ENCODE measurements at places on chromosomes 3 and 15. TPM values are rescaled to one million over a fixed set of nuclear protein-coding genes. Genes with fewer than 3 reads are reported as not detected.

The GOLGA8S gene
- 2.3 TPM for total RNA-seq

DNA sequence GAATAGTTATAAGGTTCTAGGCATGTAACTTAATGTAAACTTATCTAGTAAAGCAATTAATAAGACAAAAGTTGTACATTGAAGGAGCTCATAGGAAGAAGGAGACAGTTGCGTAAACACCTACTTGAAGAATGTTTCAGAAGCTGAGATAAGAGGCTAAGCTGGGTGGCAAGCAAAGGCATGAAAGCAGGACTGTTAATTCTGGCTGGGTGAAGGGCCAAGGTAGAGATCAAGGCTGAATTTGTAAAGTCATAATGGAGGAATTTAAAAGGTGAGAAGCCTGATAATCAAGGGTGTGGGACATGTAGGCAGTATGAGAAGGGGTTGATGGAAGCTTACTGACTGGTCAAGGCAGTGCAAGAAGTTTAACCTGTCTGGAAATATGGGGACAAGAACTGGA, 80.4 kb upstream of the TGFBR2 start:
- H3K27me3 ChIP-seq = no peaks in the 10 kb centered on the region
- no peak overlapping the region for H3K27ac ChIP-seq
- H3K36me3 ChIP-seq = no peaks in the 10 kb centered on the region
- no peaks in the 10 kb centered on the region for H3K4me1 ChIP-seq

- H3K4me3 ChIP-seq = no peak overlapping the region
- H3K27me3 ChIP-seq = no peaks in the 10 kb centered on the region
- DNase-seq = no peak
- peaks cover 52% of the 10 kb centered on the region for H3K36me3 ChIP-seq
Observed at GRCh38 chr15:52652984-52653383, 26.2 kb downstream of the ATOSA start.

The INSYN1 gene
- total RNA-seq = not detected

GRCh38 chr15:50996641-50997040, 88.2 kb downstream of the AP4E1 start:
- H3K27ac ChIP-seq = no peak overlapping the region
- H3K4me1 ChIP-seq = no peaks in the 10 kb centered on the region
- H3K36me3 ChIP-seq = peaks cover 42% of the 10 kb centered on the region
- DNase-seq = no peak
- H3K27me3 ChIP-seq = no peaks in the 10 kb centered on the region

DNA sequence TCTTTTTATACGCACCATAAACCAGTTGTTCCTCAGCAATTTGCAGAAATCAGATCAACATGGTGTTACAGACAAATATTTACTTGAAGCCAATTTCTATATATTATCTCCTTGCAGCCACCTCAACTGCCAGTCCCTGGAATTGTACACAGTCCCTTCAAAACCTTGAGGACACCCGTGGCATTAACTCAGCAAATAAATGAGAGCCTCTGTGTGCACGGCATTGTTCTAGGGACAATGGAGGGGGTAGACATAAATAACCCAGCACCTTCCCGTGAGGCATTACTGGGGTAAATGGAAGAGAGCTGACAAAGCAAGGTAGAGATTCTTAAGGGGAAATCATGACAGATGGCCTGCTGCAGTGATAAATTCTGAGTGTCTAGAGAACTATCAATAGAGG, 12.5 kb downstream of the TM2D3 start:
- no peaks in the 10 kb centered on the region for H3K4me1 ChIP-seq
- no peaks in the 10 kb centered on the region for H3K27me3 ChIP-seq
- no peak for DNase-seq
- no peak overlapping the region for H3K4me3 ChIP-seq
- peaks cover 41% of the 10 kb centered on the region for H3K36me3 ChIP-seq
- H3K27ac ChIP-seq = no peak overlapping the region

DNA sequence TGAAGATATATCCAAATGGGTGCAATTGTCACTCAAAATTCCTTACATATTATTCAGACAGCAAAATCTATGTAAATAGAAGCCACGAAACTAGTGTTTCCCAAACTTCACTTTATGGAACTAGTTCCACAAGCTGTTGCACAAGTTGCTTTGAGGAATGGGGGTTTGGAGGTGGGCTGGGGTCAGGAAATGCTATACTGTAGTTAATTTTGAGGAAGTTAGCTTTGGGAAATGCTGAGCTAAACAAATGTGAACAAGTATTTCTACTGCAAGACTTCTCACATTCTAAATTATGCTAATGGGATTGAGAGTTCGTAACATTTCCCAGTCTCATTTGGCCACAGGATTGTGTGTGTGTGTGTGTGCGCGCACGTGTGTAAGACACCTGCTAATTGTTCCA, 28.7 kb upstream of the SAMMSON start:
- H3K4me3 ChIP-seq = no peak overlapping the region
- no peaks in the 10 kb centered on the region for H3K27me3 ChIP-seq
- no peaks in the 10 kb centered on the region for H3K4me1 ChIP-seq
- H3K27ac ChIP-seq = no peak overlapping the region
- no peaks in the 10 kb centered on the region for H3K36me3 ChIP-seq

The SLC15A2 gene
- total RNA-seq = 4.4 TPM

The GREM1 gene
- not detected for total RNA-seq

DNA sequence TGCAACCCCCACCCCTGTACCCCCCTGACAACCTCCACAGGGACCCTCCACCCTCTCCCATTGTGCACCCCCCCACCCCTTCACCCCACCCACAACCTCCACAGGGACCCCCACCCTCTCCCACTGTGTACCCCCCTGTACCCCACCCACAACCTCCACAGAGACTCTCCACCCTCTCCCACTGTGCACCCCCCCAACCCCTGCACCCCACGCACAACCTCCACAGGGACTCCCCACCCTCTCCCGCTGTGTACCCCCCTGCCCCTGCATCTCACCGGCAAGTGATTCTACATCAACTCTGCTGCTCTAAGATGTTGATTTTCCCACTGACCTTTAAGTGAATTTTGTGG, 51.5 kb upstream of the RPL32 start:
- DNase-seq = no peak
- peaks cover 8% of the 10 kb centered on the region for H3K4me1 ChIP-seq
- no peak overlapping the region for H3K27ac ChIP-seq
- H3K27me3 ChIP-seq = peaks cover 3% of the 10 kb centered on the region

- no peaks in the 10 kb centered on the region for H3K27me3 ChIP-seq
- peaks cover 14% of the 10 kb centered on the region for H3K4me1 ChIP-seq
- DNase-seq = no peak
- H3K36me3 ChIP-seq = no peaks in the 10 kb centered on the region
- H3K27ac ChIP-seq = no peak overlapping the region
- H3K4me3 ChIP-seq = no peak overlapping the region
Observed at GRCh38 chr3:38154033-38154494, 11.3 kb upstream of the OXSR1 start.

DNA sequence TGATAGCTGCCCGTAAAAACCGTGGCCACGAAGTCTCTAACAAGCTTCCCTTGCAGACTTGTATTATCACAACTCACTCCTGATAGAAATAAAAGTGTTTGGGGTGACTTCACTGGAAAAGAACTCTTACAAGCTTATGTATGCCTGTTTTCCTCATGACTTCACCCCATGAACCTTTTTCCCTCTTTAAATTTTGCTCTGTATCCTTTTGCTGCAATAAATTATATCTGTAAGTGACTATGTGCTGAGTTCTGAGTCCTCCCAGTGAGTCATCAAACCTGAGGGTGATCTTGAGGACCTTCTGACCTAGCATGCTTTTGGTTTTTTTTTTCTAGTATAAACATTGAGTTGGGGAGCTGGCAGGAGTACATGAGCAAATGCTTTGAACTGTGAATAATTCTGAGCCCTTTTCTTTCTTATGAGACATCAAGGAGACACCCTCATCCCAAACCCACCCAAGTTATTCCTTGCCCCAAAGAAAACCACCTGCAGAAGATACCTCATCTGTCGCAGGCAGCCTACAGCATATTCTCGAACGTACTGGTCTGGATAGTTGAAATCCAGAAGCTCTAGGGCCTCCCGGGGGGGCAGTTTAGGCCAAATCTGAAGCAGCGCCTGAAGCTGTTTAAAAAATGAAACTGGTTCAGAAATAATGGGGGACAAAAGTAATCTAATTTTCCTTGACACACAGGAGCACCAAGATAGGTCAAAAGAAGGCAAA, 85.9 kb downstream of the FAIM start:
- no peak for DNase-seq
- no peaks in the 10 kb centered on the region for H3K36me3 ChIP-seq
- no peaks in the 10 kb centered on the region for H3K27me3 ChIP-seq
- H3K27ac ChIP-seq = no peak overlapping the region

- H3K36me3 ChIP-seq = no peaks in the 10 kb centered on the region
- H3K27me3 ChIP-seq = no peaks in the 10 kb centered on the region
Observed at GRCh38 chr3:4756855-4757574, 222.2 kb upstream of the BHLHE40 start.

- no peaks in the 10 kb centered on the region for H3K27me3 ChIP-seq
- H3K36me3 ChIP-seq = no peaks in the 10 kb centered on the region
- H3K27ac ChIP-seq = no peak overlapping the region
Observed at GRCh38 chr15:65042776-65043327, 2.3 kb upstream of the SLC51B start.

DNA sequence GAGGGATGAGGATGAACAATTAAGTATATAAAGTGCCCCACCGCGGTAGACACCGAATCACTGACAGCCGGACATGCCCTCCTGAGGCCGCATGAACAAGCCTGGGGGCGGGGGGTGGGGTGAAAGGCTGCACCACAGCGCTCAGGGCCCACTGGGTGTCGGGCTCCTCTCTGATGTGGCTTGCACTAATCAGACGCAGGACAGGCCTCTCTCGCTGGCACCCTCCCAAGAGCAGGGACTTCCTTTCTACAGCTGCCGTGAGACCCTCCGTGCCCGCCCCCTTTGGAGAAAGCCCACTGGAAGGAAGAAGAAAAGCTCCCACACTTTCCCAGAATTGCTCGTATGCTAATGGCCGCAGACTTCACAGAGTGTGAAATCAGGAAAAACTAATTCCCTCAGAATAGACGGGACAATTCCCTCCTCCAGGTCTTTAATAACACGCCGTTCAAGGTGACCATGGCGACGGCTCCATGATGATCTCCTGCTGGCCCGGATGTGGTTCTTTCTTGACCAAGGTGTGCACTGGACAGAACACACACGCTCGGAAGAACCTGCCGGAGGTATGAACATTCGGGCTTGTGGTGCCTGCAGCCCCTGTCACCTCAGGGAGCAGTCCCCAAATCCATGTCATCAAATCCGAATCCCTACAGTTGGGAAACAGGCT, 32.0 kb downstream of the IQSEC1 start:
- no peaks in the 10 kb centered on the region for H3K27me3 ChIP-seq
- peaks cover 49% of the 10 kb centered on the region for H3K4me1 ChIP-seq
- no peaks in the 10 kb centered on the region for H3K36me3 ChIP-seq
- H3K4me3 ChIP-seq = no peak overlapping the region
- H3K27ac ChIP-seq = peak overlapping the region; percentile 58

DNA sequence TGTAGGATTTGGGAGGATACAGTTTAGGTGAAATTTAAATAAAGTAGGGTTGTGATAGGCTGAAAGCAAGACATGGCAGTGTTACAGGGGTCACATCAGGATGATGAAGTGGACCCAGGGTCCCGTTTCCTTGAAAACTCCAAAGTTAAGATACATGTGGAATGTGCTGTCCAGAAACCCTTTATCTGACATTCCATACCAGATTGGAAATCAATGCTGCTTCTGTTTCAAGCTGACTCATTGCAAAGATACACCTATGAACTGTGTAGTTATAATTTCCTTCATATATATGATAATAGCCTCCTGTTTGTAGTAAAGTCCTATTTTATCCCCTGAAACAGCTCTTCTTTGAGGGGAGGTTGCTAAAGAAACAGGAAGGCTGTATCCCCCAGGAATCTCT, 71.0 kb upstream of the NR2E3 start:
- DNase-seq = no peak
- no peak overlapping the region for H3K4me3 ChIP-seq
- H3K36me3 ChIP-seq = no peaks in the 10 kb centered on the region
- no peak overlapping the region for H3K27ac ChIP-seq

DNA sequence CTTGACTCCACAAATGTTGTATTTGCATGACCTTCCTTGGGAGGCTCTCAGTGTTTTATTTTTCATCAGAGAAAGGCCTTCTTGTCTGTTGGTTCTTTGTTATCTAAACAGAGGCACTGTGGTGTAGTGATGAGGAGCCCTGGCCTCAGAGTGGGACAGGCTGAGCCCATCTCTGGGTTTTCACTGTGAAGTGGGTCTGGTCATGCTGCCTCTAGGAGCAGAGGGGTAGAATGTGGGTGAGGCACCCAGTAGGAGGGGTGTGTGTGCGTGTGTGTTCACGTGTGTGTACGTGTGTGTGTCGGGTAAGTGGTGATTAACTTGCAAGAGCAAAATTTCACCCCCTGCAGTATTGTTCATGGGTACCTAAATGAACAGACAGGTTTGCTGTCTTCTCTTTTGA, 14.4 kb downstream of the KLF13 start:
- peaks cover 100% of the 10 kb centered on the region for H3K4me1 ChIP-seq
- H3K27me3 ChIP-seq = no peaks in the 10 kb centered on the region
- peaks cover 12% of the 10 kb centered on the region for H3K36me3 ChIP-seq

- H3K4me3 ChIP-seq = no peak overlapping the region
- H3K27me3 ChIP-seq = peaks cover 2% of the 10 kb centered on the region
- H3K27ac ChIP-seq = no peak overlapping the region
Observed at GRCh38 chr15:61762676-61763075, 297.6 kb downstream of the VPS13C start.

- H3K36me3 ChIP-seq = no peaks in the 10 kb centered on the region
- H3K4me3 ChIP-seq = no peak overlapping the region
- no peaks in the 10 kb centered on the region for H3K27me3 ChIP-seq
- no peaks in the 10 kb centered on the region for H3K4me1 ChIP-seq
Observed at GRCh38 chr3:16060358-16060852, 114.1 kb upstream of the GALNT15 start.

GRCh38 chr3:43953814-43954692, 263.3 kb downstream of the ABHD5 start:
- no peaks in the 10 kb centered on the region for H3K4me1 ChIP-seq
- H3K36me3 ChIP-seq = no peaks in the 10 kb centered on the region
- no peaks in the 10 kb centered on the region for H3K27me3 ChIP-seq
- no peak overlapping the region for H3K4me3 ChIP-seq

The TMEM266 gene
- total RNA-seq = not detected

DNA sequence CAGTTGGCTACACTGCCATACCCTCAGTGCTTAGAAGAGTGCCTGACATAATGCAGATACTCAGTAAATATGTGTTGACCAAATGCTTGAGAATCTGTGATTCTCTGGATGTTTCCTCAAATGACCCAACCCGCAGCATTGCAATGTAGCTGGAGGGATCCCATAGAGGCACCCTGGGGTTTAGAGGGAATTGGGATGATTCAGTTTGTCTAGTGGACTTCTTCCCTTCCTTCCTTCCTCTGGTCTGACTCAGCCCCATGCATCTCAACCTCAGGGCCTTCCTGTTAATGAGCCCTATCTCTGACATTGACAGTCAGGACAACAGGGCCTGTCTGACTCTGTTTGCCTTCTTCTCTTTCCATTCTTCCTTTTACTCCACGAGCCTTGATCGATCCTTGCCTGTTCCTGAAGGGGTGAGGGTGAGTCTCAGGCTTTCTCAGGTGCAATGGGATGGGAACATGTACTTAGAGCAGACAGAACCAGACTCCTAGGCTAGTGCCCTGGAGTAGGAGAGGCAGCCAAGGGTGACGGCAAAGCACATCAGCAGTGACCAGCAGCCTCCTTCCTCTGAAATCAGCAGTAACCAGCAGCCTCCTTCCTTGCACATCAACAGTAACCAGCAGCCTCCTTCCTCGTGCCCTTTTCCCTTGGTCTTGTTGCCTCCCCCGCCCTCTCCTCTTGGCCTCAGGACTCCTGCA, 78.2 kb downstream of the DGKG start:
- DNase-seq = no peak
- no peaks in the 10 kb centered on the region for H3K27me3 ChIP-seq
- H3K4me3 ChIP-seq = no peak overlapping the region
- no peaks in the 10 kb centered on the region for H3K36me3 ChIP-seq
- H3K4me1 ChIP-seq = no peaks in the 10 kb centered on the region
- no peak overlapping the region for H3K27ac ChIP-seq

The BBS4 gene
- total RNA-seq = 24.7 TPM

The ZKSCAN7 gene
- total RNA-seq = 1.7 TPM

The CLSTN2 gene
- 0.05 TPM for total RNA-seq

Measured in natural killer cell (primary cell).